H4 (cell line): ENCODE measurements at places on chromosomes 2 and 18. TPM values are rescaled to one million over a fixed set of nuclear protein-coding genes. Genes with fewer than 3 reads are reported as not detected.

FHOD3 gene
- 4.9 and 6.1 TPM in 2 replicates for total RNA-seq

LONRF2 gene
- 0.51 and 1.2 TPM in 2 replicates for total RNA-seq

RGPD4 gene
- not detected in 2 replicates for total RNA-seq

LYPD6B gene
- 112 and 133 TPM in 2 replicates for total RNA-seq

DHRS9 gene
- total RNA-seq, result 0.12 and 0.45 TPM in 2 replicates

SLC9A4 gene
- total RNA-seq, result not detected in 2 replicates
